ENCODE measurements at places on chromosomes 12 and 14.

DNA sequence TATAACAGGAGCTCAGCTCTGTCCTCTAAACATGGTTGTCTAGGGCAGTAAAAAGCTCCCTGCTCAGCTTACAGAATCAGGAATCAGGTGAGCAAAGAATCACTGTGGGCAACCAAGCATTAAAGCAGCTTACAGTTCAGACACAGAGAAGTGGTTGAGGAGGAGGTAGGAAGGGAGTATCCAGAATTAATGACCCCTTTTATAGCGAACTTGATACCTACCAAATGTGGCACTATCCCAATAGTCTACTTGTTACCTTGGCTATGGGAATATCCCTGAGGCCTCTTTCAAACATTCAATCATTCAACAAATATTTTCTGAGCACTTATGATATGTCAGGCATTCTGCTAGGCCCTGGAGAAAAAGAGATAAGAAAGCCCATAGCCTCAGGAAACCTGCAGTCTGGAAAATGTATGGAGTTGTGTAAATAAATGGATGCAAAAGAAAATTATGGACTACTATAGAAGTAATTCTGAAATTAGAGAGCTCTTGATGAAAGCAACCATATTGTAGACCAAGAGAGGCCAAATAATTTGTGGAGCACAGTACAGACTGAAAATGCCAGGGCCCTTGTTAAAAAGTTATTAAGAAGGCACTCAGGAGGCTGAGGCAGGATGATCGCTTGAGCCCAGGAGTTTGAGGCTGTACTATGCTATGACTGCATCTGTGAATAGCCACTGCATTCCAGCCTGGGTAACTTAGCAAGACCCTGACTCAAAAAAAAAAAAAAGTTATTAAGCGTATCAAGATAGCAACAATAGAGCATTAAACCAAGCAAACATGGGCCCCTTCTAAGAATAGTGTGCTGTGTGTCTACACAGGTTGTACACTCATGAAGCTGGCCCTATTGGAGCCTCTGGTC lies 134.0 kb upstream of the CPSF6 start:
- DNase-seq, result no peak

DNA sequence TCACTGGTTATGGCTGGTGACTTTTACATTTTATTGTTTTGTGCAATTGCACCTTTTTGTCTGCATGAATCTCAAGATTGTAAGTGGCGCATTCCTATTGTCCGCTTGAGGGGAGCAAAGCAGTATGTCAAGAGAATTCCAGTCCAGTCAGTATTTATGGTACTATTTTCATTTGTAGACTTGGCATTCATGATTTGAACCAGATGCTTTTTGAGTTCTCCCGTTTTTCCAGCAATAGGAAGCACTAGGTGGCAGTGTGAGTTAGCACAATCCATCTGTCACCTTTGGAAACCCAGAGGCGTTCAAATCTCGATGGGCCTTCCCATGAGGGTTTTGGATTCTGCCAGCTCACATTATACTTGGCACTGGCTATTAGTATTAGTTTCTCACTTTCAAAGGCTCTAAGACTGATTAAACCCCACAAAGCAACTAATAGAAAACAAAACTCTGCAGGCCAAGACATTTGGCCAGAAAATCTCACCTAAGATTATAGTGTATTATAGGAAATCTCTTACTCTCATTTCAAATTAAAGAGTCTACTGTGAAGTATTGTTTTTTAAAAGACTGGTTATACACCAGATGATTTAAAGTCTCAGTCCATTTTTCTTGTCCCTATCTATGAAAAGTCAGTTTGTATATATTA lies 2.2 kb downstream of the DACT1 start:
- peak; percentile 81 for DNase-seq

DNA sequence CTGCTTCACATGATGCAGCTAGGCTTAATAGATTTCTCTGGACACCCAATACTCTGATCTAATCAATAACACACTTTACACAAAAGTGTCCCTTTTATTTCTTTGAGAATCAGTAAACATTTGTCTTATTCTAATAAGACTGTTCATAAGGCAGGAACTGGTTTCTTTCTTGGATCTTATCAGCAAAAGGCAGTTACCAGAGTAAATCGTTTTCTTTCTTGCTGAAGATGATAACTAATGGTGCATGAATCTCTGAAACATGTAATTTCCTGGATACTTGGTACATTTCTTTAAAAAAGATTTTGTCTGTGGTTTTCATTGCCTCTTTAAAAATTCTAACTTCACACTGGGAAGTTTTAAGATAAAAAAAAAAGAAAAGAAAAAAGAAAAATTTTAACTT lies 39.6 kb downstream of the WIF1 start:
- no peak for DNase-seq

DNA sequence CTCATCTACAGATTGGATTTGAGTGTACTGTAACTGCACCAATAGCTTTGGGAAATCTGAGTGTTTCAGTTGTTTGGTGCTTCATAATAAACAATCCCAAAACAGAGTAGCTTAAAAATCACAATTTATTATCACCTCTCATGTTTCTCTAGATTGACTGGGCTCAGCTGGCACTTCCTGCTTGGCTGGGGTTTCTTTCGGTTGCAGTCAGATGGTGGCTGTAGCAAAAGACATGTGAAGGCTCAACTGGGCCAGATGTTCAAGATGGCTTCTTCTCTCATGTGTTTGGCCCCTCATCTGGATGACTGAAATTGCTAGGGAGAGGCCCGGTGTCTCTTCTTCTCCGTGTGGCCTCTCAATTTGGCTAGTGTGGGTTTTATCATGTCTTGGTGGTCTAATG lies 12.1 kb upstream of the BMP4 start:
- DNase-seq, result no peak

DNA sequence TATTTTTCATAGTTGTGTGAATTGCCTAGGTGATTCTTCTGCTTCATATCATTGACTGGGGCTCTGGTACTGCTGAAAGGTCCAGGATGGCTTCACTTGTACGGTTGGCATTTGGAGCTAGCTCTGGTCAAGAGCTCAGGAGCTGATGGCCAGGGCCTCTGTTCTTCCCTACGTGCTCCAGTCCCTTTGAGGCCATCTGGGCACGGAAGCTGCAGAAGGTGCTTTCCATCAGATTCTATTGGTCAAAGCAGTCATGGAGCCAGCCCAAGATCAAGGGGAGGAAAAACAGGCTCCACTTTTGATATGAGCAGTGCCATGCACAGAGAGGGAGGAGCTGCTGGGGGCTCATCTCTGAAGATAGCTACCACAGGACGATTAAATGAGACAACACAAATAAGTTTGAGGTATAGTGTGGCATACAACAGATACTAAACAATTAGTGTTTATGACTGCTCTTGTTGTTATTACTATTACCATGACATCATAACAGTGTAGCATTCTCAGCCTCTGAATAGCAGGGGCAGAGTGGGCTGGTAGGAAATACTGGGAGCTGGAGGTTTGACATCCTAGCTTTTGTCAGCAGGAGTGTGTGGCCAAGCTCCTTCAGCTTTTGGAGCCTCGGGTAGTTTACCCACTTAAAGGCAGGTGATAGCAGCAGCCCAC lies 10.4 kb downstream of the KRT83 start:
- no peak for DNase-seq

- DNase-seq, result no peak
Measured at GRCh38 chr12:67352682-67353081, 83.5 kb downstream of the CAND1 start.

- no peak for DNase-seq
Measured at GRCh38 chr14:37447883-37448391, 147.1 kb downstream of the FOXA1 start.

DNA sequence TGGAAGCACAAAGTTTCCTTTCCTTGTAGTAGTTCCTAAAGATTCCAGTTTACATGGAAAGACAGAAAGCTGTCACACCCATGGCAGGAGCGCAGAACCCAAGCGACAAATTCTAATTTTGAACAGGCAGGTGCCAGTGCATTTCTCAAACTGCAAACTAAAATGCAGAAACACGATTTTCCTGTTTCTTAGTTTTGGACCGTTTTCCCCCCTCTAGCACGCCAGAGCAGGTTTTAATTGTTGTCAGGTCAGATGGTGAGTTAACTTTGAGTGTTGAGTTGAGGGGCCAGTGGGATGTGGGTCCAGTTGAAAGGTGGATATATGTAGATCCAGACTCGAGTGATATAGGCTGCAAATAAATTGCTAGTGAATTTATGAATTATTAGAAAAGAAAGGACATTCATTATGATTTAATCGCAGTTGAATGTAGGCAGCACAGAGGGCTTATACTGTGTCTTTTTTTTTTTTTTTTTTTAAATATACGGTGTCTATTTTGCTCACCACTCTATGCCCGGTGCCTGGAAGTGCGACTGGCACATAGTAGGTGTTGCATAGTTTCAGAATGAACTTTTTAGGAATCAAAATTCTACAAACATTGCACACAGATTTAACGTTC lies 909 bp upstream of the ETFBKMT start:
- no peak for DNase-seq

GRCh38 chr12:72207079-72207478 lies 65.1 kb upstream of the TRHDE start:
- DNase-seq, result no peak

GRCh38 chr14:67582061-67582460 lies 18.0 kb downstream of the PIGH start:
- no peak for DNase-seq

DNA sequence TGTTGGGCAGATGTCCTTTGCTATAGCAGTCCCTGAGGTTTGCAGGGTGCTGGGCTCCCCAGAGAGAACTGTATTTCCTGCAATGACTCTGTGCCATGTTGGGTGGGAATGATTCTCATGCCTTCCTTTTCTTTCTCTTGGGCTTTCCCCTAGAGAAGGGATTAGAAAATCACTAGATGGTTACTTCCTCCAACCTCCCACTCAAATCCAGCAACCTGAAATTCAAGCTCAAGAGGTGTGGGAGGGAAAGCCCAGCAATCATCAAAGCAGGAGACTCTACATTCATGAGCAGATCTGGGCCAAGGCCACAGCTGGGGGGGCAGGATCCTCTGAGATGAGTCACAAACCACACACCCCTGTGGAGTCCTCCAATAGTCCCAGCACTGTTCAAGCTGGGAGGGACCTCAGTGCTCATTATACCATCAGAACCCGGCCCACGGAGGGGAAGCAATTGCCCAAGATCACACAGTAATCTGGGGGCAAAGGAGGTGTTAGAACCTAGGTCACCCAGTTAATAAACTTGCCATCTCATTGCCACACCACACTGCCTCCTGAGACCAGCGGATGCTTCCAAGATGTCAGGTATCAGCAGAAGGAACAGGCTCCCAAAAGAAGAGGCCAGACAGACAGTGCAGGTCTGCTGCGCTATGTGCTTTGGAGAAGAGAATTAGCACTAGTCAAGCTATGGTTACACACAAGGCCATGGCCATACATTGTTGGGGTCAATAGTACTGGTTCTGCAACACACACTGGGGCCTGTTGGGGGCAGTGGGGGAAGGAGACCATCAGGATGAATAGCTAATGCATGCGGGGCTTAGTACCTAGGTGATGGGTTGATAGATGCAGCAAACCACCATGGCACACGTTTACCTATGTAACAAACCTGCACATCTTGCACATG lies 65.7 kb downstream of the TTC9 start:
- DNase-seq, result no peak

DNA sequence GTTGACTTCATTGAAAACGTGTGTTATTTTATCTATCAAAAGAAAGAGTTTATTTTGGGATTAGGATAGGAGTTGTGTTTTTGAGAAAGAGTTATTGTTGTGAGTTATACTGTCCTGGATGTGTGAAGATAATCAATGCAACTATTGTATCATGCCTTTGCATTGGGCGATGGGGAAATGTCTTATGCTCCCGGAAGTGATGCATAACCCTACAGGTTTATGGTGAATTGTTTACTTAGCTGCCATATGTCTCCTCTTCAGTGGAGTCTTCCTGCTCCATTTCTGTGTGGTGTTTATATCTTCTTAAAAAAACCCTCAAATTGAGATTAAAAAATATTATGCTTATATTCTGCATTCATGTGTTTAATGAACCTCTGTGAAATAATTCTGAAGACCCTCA lies 6.5 kb downstream of the PDE3A start:
- no peak for DNase-seq

DNA sequence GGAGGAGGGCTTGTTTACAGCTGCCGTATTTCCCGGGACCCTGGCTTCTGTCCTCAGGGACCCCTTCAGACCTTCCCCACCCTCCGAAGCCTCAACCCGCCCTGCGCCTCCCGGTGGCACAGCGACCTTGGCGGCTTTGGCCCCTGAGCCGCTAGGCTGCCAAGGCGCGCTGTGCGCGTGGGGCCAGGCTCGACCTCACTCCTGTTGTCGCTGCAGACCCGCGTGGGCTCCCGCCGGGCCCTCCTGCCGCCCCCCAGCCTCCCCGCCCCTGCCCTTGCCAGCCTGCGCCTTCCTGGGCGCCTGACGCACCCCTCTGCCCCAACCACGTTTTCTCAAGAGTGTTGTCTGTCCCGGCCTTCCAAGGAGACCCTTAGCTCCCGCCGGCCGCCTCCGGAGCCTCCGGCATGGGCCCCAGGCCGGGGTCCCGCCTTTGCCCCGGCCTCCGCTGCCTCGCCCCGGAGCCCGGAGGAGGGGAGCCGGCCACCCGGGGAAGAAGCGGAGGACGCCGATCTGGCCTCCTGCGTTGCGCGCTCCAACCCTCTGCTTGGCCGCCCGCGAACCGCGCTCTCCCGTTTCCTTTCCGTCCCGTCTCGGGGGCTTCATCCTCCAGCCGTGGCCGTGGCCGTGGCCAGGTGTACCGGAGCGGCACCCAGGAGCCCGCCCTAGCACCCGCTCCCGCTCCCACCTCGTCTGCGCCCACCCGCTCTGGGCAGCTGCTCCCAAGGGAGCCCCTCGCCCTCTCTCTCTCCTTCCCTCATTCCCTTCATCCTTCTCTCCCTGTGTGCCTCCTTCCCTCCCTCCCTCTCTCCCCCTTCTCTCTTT lies 19.9 kb downstream of the PPP2R5C start:
- DNase-seq, result peak; percentile 71

DNA sequence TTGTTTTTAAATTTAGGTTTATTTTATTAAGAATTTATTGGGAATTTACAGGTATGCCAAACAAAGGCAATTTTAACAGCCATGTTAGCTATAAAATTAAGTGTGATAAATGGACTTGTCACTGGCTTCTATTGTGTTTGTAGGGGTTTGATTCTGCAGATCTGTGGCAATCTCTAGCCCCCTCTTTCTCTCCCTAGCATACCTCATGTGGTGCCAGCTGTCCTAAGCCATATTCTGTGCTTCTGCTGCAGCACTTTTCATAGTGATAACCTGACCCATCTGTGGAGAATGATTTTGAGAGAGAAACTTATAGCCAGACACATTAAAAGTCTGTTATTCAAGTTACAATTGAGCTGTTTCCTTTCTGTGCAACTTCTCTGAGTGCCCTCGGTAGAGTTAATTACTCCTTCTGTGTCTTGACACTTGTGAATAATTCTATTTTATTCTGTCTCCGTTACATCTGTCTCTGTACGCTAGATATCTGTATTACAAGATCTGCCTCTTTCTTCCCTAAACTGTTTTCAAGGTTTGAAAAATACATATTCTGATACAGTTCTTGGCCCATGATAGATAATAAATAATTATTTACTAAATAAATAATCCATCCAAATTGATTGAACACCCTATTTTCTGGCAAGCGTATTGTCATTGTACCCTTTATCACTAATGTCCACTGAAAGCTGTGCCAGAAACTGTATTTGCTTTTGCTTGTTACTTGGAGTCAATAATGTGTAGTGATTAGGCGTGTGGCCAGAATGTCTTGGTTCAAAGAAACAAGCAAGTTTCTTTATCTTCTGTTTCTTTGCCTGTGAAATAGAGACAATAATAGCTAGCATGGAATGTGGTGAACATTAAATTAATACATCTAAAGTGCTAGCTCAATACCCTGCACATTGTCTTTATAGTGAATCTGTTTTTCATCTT lies 40.0 kb downstream of the FRS2 start:
- DNase-seq, result no peak
